Hematopoietic multipotent progenitor cell (in vitro differentiated cells): ENCODE measurements at places on chromosomes 12 and 14. TPM values are rescaled to one million over a fixed set of nuclear protein-coding genes. Genes with fewer than 3 reads are reported as not detected.

TRPV4 gene
- not detected for total RNA-seq

DNA sequence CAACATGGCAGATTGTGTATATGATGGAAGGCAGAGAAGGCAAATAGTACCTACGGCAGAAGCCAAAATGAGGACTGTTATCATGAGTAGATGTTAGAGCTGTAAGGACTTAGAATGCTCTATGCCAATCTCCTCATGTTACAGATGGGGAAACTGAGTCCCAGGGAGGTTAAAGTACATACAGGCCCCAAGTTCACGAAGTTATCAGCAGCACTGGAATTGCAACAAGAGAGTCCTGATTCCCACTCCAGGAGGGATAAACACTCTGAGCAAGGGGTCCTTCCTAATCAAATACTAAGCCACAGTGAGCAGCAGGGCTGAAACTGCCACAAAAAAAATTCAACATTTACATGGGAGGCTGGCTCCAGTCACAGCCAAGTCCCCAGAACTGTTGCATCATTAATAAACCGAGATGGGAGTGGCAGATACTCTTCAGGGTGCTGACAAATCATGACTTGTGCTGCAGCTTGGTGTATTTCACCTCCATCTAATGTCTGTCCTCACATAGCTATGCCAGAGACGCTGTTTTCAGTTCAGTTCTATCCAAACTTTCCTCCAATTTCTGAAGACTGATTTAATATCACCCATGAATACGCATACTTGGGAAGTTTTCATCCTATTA lies 24.2 kb downstream of the NUAK1 start:
- DNase-seq, result no peak

DNA sequence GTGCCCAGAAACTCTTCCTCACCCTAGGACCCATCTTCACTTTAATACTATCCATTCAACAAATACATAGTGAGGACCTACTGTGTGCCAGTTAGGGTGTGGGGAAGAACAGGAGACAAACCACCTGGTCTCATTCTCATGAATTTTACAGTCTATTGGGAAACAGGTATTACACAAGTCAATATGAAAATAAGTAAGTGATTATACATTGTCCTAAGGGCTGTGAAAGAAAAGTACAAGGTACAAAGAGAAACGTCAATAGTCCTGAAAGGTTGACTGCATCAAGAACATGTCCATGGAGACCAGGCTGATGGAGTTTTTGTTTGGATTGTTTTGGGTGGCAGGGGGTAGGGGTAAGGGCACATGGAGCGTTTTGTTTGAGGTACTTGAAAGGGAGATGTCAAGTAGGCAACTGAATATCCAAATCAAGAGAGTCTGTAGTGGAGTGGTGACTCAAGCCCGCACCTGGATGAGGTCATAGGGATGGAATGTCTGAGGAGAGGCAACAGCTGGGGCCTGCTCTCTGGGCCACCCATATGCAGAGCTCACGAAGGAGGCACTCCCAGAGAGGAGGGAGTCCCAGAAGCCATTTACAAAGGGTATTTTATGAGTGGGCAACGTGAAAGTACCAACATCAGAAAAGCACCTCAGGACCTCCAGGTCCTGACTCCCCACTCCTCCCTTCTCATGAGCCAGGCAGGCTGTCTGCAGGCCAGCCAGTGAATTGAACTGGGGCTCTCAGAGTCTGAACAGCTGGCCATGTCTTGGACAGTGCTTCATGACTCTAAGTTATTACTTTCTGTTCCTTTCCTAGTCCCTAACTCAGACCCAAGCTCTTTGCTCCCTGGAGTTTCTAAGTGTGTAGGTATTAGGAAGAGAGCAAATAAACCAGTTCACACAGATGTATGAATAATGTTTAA lies 272.0 kb downstream of the ZFP36L1 start:
- no peak for DNase-seq

DNA sequence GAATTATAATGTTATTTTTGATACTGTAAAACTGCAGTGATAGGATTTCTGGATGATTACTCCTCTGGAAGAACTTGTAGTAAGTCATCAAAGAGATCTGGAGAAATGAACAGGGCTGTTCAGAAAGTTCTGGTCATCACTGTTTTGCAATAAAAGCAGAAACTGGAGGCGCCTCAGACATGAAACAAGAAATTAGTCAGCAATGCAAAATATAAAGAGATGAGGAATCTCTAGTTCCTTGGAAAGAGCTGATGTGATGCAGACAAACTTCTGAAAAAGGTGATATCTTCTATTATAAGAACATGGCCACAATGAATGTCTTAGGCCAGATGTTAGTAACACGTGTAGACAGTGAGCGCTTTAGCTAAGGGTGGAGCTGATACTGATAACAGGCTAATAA lies 9.5 kb downstream of the ACIN1 start:
- no peak for DNase-seq

DNAJC22 gene
- not detected for total RNA-seq

GRCh38 chr12:95996034-95996658 lies at the start of gene HAL:
Gene HAL (minus strand): TSS chr12:95996344. CDS start chr12:95995910, 434 bp downstream.
- DNase-seq, result no peak

TGM1 gene
- 1.1 TPM for total RNA-seq

- no peak for DNase-seq
These were observed 3.5 kb upstream of the OR10P1 start for GRCh38 chr12:55633151-55633550.

DNA sequence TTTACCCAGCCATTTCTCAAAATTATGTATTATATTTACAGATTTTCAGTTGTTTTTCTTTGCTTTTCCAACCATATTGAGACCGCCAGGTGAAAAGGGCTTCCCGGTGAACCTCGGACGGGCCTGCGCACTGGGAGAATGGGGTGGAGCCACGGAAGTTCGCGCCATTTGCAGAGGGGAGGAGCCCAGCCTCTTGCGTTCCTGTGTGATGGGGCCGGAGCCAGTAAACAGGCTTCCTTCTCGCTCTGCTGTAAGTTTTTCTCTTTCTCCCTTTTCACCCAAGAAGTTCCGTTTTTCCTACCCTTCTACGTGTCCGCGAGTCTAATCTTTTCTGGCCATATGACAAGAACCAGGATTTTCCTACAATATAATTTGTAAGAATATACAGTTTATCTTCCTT lies 1108.8 kb upstream of the SEL1L start:
- DNase-seq, result no peak

- no peak for DNase-seq
These were observed 72.7 kb downstream of the MYRFL start for GRCh38 chr12:69897744-69898143.

DNA sequence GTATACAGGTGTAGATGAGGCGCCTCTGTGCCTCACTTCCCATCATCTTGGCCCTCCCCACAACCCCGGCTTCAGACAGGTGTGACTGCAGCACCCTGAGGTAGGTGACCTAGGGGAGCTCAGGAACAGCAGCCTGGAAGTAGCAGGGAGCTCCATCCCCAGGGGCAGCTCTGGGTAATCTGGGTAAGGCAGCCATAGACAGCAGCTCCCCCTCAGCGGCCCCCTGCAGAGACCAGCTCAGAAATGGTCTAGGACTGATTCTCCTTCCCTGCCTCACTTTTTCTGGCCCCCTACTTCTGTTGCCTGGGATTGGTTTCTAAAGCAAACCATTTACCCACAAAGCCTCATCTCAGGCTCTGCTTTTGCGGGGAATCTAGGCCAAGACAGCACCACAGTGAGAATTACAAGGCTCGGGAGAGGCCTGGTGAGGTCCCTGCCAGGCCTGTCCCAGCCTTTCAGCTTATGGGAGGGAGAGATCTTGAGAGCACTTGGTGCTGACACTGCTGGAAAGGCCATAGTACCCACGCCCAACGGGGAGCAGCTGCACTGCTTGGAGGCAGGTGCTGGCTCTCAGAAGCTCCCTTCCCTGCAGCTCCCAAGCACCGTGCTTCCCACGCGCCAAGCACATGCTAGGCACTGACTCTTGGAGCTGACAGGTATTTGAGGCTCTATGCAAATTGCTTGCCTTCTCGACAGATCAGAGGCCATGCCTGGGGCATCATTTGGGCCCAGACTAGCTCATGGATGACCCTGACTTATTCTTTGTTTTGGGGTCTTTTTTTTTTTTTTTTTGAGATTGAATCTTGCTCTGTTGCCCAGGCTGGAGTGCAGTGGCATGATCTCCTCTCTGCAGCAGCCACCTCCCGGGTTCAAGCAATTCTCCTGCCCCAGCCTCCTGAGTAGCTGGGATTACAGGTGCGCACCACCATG lies 45.1 kb upstream of the TRAF3 start:
- no peak for DNase-seq

DNA sequence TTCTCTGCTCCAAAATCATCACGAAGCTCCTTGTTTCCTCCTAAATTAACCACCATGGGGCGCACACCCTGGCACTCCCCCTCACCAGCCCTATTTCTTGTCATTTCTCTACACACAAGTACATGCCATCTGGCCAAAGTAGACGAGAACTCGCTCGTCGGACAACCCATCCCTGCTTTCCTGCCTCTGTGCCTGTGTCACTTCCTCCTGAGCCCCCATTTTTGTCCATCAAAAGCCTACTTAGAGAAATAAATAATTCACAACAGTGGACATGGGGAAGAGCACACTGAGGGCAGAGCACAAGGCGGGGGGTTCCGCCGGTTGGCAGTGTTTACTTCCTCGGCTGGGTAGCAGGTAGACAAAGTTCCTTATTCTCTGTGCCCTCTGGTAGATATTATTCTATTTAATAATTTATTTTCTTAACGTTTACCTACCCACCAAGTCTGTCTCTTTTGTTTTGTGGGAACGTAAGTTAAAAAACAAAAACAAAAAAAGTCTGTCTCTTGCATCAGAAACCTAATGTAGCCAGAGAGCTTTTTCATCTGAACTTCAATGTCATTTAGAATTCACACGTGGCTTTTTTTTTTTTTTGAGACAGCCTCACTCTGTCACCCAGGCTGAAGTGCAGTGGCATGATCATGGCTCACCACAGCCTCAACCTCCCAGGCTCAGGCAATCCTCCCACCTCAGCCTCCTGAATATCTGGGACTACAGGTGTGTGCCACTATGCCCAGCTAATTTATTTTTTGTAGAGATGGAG lies 6.0 kb downstream of the VPS37B start:
- peak; percentile 56 for DNase-seq

GRCh38 chr12:32397696-32398095 lies 1.7 kb upstream of the FGD4 start:
- DNase-seq, result no peak

P2RX2 gene
- not detected for total RNA-seq

DNA sequence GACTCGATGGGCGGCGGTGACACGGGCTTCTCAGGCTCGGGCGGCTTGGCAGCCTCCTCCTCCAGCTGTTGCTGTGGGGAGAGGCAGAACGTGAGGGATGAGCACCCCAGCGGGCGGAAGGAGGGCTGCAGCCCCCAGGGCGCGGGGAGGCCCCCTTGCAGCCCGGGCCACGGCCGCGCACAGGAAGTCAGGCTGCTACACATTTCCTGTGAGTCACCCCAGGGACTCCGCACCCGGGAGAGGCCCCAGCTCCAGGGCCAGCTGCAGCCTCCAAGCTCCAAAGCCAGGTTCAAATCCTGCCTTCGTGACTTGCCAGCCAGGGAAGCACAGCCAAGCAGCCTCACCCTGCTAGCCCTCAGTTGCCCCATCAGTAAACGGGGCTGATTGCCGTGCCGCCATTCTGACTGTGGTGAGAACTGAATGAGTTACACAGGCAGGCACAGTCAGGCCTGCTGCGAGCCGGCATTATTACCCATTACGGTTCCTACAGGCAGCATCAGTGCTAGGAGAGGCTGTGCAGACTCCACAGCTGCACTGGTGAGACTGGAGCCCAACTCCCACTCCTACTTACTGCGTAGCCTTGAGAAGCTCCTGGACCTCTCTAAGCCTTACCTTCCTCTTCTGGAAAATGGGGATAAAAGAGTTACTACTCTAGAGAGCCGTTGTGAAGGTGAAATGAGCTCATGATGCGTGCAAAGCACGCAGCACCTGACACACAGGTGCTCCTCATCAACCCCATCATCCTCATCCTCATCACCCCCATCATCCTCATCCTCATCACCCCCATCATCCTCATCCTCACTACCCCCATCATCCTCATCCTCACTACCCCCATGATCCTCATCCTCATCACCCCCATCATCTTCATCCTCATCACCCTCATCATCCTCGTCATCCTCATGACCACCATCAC lies 100.9 kb downstream of the NCOR2 start:
- DNase-seq, result peak; percentile 70

DNA sequence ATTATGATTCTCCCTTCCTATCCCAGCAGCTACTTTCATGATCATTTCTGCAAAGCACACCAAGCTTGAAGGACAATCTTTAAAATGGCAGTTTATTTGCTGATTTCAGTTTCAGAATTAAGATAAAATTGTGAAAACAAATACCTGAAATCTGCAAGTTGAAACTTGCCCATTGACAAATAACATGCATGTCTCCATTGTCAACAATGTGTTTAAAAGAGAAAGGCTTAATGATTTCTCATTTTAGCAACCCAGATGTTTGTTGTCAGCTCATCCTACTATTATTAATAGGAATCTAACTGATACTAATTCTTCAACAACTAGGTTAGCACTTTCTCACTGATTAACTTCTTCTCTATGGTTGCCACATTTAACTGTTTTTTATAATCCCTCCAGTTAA lies 474.6 kb downstream of the PRKD1 start:
- no peak for DNase-seq

GRCh38 chr12:47965581-47965980 lies 2.2 kb downstream of the TMEM106C start:
- no peak for DNase-seq

DNA sequence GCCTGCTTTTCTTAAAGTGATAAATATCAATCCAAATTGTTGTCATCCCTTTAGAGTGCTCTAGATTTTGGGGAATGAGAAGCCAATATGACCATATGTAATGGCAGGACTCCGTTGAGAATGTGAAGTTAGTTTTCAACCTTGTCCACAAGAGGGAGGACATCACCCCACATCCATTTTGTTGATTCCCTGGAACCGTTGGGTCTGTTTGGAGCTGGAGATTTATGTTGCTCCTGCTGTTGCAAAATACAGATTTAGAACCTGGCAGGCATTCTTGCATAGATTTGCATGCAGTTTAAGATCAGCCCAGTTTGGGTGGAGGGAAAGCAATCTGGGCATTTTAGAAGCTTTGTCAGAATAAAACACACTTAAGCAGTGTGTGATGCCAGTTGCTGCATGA lies 620.1 kb downstream of the NRXN3 start:
- DNase-seq, result no peak
